Amniotic stem cell (primary cell): ENCODE measurements at places on chromosomes 16 and 17.

GRCh38 chr17:42266918-42267766, 9.0 kb downstream of the STAT5B start:
- DNase-seq, result peak; percentile 57

GRCh38 chr17:40382251-40382650, 17.7 kb upstream of the GJD3 start:
- DNase-seq, result no peak

DNA sequence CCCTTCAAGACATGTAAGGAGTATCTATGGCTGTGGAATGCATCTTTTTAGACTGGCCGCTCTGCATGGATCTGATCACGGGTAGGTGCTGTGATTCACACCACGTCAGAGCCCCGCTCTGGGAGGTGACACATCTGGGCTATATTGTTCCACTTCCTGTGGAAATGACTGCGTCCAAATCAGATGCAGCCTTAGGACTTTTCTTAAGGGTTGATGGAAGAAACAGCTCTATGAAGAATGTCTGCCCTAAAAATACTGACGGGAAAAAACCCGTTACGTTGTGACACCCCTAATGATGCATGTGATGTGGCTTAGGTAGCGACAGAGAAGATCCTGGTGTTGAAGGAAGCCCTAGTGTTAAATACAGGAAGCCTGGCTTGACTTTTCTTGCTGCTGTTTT, 12.2 kb downstream of the BANP start:
- no peak for DNase-seq

DNA sequence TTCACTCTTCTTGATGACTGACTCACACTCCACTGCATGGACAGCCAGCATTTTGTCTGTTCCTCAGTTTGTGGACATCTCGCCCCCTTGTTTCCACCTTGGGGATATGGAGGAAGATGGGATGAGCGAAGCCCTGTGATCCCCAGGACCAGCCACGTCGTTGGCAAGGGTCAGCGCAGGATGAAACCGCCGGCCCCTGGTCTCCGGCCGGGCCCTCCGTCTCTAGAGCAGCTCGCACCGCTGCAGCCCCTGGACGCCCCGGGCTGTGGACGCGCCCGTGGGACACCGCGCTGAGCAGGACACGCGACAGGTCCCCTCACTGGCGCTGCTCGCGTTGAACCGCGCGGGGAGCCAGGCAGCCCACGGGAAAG, 604 bp upstream of the ZC3H18 start:
- DNase-seq, result no peak

- no peak for DNase-seq
Measured at GRCh38 chr17:2374549-2375285, 26.1 kb downstream of the MNT start.

GRCh38 chr16:17829811-17830210, 359.1 kb upstream of the XYLT1 start:
- no peak for DNase-seq

GRCh38 chr17:77481476-77482374, 341.0 kb downstream of the SEC14L1 start:
- no peak for DNase-seq
